DND-41 (cell line): ENCODE measurements at places on chromosomes 3 and 15.

DNA sequence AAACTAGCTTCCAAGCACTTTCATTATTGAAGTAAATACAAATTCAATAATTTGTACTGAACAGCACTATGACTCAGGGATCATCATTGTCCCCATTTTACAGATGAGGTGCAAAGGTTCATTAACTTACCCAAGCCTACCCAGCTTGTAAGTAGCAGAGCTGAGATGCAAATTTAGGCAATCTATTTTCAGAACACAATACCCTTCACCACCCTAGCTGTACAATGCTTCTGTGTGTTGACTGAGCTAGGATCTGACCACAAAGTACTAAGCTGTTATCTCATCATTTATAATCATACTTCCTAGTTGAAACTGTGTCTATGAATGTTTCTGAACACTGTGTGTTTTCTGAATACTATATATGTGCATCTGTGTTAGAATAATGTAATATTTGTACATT is 3.2 kb upstream of the ILDR1 start:
- DNase-seq, result no peak

- no peak for DNase-seq
Observed at GRCh38 chr3:54777141-54777540, 150.7 kb downstream of the LRTM1 start.

DNA sequence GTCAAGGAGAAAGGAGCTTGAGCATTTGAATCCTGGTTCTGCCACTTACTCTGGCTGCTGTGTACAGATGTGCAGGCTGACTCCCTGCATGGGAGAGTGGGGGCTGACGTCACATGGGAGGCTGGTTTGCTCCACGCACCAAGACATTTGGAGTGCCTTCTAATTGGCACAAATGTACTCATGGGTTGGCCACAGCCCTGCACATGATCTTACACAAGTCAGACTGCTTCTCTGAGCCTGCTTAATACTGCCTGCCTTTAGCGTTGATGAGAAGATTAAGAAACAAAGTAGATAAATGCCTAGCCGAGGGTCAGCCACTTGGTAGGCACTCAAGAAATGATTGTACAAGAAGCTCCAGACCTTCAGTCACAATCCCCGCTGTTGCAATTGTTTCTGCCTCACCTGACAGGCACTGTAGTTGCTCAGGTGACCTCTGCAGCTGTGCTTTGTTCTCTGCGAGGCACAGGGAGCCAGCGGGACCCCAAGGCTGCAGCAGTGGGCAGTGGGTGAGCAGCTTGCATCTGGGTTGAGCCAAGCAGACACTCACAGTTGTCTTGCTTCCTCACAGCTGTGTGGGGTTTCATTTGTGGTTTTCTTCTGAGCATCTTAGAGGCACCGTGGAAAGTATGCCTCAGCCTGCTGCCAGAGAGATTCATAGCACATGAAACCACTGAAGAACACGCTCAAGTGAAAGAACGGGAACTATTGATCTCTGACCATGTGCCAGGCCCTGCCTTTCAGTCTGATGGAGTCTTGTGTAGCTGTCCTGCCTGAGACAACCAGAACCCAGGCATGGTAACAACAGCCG is 33.1 kb downstream of the GRK7 start:
- peak; percentile 88 for DNase-seq

- peak; percentile 73 for DNase-seq
Observed at GRCh38 chr3:66407611-66408218, 93.1 kb downstream of the LRIG1 start.

DNA sequence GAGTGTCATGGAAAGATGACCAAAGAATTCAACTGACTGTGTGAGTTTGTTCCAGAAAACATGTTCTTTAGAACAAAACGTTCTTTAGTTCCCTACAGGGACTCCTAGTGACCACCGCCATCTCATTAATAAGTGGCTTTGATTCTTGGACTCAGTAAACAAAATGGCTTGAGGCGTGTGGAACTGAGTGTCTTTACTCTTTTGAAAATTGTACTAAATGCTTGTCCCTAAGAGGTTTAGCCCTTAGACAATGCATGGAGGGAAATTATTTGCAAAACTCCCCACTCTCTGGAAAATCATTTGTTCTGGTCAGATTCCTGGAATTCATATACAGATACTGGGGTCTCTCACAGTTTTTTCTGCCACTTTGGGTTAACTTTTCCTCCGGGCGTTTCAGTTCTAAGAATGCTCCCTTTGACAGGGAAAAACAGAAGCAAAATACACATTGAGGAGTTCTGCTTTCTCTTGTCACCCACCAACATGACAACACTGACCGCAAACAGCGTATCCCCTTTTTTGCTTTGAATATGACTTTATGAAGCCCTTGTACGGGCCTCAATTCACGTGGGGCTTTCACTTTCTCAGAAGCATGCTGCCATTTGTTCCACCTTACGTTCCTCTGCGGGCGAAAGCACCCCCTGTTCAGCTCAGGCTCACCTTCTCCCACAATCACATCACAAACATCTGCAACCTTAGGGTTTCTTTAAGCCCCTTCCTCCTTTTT is 15.3 kb upstream of the NRROS start:
- no peak for DNase-seq

- no peak for DNase-seq
Observed at GRCh38 chr15:87954793-87955192, 301.7 kb downstream of the NTRK3 start.

DNA sequence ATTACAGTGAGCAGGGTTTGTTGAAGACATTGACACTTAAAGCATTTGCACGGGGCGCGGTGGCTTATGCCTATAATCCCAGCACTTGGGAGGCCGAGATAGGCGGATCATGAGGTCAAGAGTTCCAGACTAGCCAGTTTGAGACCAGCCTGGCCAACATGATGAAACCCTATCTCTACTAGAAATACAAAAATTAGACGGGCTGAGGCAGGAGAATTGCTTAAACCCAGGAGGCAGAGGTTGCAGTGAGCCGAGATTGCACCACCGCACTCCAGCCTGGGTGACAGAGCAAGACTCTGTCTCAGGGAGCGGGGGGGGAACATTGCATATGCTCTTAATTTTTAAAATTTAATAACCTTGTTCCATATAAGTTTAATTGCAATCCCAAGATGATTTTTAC is 11.9 kb downstream of the STT3B start:
- DNase-seq, result no peak

DNA sequence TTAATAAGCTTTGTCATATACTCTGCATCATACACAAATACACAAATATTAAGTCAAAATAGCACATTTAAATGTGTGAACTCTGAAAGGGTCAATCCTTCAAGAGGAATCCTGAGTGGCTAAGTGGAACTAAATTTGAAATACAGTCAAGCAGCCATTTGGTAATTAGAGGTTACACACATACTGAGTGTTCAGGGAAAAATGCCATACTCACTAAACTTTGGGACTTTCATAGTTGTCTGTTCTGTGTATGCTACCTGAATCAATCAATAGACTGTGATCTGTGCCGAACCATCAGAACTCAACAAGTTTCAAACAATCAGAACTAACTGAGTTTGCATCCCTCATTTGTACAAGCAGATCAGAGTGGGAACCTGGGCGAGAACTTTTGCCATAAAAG is 15.3 kb downstream of the ANKRD28 start:
- DNase-seq, result no peak

GRCh38 chr3:46862369-46863025 is 747 bp downstream of the MYL3 start:
- no peak for DNase-seq

DNA sequence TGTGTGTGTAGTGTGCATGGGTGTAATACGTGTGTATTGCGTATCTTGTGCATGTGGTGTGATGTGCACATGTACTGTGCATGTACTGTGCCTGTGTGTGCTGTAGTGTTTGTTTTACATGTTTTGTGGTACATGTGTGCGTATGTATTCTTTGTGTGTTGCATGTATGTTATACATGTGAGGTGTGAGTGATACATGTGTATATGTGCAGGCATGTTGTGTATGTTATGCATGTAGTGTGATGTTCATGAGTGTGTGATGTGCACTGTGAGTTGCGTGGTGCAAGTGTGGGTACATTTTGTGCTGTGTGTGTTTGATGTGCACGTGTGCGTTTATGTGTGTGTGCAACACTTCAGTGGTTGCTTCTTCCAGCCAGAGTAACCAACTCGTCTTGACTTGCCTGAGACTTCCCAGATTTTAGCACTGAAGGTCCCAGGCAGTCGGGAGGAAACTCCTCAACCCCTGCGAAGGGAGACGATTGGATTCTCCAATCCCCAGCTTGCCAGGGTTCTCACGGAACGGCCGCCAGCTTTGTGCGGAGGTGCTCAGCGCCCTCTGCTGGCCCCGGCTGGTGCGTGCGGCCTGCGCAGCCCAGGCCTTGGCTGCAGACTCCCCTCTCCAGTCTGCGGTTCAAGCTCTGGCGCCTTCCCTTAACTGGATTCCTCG is 3.6 kb downstream of the GALNT15 start:
- peak; percentile 78 for DNase-seq

DNA sequence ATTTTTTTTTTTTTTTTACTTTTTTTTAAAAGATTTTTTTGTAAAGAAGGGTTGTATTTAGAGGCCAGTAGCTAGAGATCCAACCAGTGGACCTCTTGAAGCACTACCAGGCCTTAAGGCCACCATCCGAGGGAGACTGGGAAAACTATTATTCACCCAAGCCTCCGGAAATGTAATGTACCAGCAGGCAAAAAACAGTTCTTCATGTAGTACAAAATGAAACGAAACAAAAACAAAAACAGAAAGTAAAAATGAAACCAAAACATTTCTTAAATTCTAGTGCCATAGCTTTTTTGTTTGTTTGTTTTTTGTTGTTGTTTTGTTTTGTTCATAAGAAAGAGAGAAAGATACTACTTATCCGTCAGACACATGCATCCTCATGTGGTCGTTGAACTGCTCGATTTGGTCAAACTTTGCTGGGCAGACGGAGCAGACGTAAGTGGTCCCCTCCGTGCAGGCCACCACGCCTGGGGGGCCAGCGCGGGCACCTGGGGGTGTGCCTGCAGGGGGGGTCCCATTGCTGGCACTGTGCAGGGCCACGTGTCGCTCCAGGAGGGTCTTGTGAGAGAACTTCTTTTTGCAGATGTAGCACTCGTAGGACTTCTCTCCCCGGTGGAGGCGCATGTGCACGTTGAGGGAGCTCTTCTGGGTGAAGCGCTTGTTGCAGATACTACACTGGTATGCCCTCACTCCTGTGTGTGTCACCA is 45.0 kb downstream of the TIGIT start:
- DNase-seq, result no peak

- no peak for DNase-seq
Observed at GRCh38 chr15:77825546-77825945, 192.8 kb upstream of the LINGO1 start.

GRCh38 chr15:67093504-67093862 is 28.1 kb downstream of the SMAD3 start:
- no peak for DNase-seq

GRCh38 chr3:153789380-153789779 is 331.8 kb upstream of the ARHGEF26 start:
- no peak for DNase-seq

DNA sequence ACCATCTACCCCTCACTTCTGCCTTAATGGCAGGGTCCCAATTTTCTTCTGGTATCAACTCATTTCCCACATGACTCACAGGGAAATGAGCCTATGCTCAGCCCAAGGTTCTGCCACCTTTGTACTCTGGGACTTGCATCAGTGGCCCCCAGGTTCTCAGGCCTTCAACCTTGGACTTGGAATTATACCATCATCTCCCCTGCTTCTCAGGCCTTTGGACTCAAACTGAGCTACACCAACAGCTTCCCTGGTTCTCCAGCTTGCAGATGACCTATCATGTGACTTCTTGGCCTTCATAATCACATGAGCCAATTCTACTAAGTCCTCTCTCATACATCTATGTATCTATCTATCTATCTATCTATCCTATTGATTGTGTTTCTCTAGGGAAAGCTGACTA is 149.5 kb downstream of the PLCH1 start:
- no peak for DNase-seq

GRCh38 chr15:40313531-40314398 is 6.0 kb upstream of the PLCB2 start:
- DNase-seq, result peak; percentile 62

DNA sequence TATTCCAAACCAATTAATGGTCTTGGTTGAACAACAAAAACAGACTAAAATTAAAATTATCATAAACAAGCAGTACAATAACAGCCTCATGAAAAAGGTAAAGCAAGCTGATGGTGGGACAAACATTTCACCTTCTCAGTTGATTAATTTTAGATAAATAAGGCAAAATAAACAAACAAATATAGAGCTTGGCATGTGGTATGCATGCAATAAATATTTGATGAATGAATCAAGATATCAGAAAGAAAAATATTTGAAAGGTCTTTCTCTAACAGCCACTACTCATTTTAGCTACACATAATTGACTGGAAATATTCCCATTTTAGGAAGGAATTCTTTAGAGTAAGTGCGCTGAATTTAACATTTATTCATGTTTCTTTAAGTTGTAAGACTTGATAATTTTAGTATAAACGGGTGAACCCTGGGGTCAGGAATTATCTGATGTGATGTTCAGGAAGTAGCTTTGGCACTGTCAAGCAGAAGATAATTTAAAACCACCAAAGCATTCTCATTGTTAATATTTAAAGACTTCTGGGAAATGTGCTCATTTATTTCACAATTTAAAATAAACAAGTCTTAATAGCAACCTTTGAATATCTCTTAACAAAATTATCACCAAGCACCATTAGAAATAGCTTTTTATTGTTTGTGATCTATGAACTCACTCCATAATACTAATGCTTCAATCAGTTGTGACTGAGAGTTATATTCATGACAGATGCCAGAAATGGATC is 372.3 kb upstream of the TGFBR2 start:
- DNase-seq, result no peak

- DNase-seq, result no peak
Observed at GRCh38 chr3:176951586-176952292, 245.5 kb downstream of the TBL1XR1 start.

DNA sequence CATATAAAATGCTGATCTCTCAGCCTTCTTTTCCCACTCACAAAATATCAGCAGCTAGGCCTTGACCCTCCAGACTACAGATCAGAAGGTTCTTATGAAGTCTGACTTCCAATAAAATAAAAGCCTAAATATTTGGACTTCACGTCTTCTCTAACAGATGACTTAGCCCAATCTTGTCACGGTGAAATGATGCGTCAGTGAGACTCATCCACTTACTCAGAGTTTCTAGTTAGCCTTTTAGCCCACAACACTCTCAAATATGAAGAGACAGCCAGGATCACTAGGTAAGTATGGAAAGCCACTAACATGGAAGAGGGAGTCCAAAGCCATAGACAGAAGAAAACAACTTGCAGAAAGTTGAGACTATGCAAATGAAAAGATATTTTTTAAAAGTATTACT is 601.2 kb downstream of the PYDC2 start:
- DNase-seq, result no peak

DNA sequence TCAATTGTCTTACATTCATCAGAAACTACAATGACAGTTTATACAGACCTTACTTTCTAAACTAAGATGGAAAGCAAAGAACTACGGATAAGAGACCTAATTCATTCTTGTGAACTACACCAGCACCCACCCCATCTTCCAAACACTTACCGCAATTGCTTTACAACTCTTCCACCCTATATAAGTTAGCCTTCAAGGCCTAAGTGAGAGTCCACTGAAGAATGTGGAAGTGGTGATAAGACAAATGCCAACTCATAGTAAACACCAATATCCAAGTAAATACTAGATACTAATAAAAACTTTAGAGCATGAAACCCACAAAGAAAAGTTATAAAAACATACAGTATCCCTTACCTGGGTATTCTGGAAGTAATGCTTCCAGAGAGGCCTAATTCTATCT is 13.6 kb downstream of the ARF4 start:
- DNase-seq, result no peak
